Effector memory CD4-positive, alpha-beta T cell (primary cell): ENCODE measurements at places on chromosomes 11 and 22.

- DNase-seq: no peak
Observed at GRCh38 chr11:96127596-96127959, 203.7 kb upstream of the MTMR2 start.

DNA sequence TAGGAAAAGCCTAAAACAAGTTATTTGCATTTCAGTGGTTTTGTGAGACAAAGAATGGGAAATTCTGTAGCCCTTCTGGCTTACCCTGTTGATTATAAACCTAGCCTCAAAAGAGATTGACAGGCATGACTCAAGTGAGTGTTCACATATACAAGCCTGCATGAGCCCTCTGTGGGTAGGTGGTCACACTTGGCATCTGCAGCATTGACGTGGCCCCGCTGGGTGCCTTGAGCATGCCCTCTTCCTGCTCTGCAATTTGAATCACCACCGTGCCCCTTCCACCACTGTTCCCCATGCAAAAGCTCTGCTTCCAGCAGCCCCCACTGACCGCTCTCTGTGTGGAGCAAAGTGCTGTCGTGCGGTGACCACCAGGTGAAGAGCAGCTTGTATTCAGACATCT, 21.0 kb upstream of the ADSL start:
- peak; percentile 57 for DNase-seq

- no peak for DNase-seq
Observed at GRCh38 chr11:130420478-130421198, 7.8 kb downstream of the ADAMTS8 start.

- no peak for DNase-seq
Observed at GRCh38 chr11:5665051-5665570, 19.8 kb downstream of the TRIM5 start.

DNA sequence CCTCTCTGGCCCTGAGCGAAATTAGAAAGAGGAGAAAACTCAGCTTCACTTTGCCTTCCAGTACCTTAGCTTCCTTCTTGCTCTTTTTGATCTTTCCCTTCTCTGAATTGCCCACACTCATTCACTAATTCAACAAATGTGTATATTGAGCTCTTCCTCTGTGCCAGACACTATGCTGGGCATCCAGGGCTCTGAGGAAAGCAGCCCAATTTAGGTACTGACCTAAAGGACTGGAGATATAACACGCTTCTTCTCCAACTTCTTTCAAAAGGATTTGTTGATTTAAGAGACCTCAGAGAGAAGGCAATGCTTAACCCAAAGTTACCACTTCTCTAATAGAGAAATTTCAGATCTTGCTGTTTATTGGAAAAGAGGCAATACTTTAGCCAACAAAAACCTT, 103.6 kb downstream of the TMPRSS5 start:
- no peak for DNase-seq

GRCh38 chr11:67384851-67385366, 6.9 kb upstream of the RAD9A start:
- no peak for DNase-seq

DNA sequence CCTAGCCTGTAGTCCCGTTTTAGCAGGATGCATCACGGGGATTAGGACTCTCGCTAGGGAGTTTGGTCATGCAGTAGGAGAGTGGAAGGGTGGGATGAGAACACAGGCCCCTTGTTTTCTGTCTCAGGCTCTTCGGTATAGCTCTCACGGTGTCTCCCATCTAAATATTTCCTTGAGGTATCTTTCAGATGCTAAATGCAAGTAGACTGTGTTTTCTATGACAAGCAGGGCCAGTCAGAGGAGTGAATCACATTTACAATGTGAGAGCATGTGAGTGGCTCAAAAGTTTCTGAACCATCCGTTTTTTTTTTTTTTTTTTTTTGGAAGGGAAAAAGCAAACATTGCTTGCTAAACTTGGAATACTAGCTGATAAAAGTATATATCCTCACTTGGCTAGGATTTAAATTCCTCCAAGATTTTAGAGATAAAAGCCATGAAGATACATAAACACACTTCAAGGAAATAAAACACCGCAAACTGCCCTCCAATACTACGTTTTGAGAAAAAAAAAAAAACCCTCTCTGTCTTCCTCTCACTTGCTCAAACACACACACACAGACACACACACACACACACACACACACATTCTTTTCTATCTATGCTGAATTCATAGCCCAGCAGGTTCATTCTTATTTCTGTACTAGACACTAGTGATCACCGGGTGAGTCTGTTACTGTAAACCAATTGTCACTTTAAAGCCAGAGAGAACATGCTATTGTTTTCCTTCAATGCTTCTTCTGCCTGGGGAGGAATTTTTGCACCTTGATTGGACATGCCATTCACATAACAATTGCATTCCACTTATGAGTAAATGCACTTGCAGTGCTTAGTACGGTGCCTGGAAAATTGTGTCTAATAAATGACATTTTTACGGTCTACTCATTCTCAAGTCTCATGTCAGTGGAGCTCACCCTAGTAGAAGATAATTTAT, 224.6 kb upstream of the CCDC90B start:
- no peak for DNase-seq

- no peak for DNase-seq
Observed at GRCh38 chr11:44205836-44206235, 104.1 kb downstream of the ALX4 start.

- no peak for DNase-seq
Observed at GRCh38 chr11:706957-707816, 1.2 kb downstream of the EPS8L2 start.

- peak; percentile 64 for DNase-seq
Observed at GRCh38 chr11:35235936-35236666, 97.1 kb downstream of the CD44 start.

GRCh38 chr11:128311742-128312719, 275.3 kb downstream of the ETS1 start:
- DNase-seq: no peak

GRCh38 chr11:128685402-128686020, 8.4 kb upstream of the FLI1 start:
- DNase-seq: no peak

GRCh38 chr22:34800260-34800980, 265.5 kb upstream of the ISX start:
- no peak for DNase-seq

DNA sequence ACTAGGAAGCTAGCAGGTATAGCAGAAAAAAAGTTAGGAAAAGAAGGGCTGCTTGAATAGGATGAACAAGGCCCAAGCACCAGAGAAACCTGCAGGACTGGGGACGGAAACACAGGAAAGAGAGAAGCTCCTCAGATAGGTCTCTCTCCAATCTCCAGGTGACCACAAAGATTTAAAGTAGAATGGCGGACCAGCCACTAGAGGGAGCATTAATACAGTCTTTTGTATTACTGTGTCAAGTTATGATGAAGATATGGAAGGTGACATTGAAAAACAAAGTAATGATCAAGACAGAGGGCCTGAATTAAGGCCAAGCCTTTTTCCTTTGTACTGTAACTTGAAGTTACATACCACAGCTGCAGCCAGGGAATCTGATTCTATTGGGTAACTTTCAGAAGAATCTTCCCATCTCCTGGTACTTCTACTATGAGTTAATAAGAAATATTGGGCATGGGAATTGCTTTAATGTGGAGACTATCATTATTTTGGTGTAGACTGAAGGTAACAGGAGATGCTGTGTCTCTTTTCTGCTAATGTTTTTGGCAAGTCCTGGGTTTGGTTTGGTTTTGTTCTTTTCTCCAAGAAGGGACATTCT, 33.8 kb downstream of the OR2AG2 start:
- DNase-seq: peak; percentile 26

DNA sequence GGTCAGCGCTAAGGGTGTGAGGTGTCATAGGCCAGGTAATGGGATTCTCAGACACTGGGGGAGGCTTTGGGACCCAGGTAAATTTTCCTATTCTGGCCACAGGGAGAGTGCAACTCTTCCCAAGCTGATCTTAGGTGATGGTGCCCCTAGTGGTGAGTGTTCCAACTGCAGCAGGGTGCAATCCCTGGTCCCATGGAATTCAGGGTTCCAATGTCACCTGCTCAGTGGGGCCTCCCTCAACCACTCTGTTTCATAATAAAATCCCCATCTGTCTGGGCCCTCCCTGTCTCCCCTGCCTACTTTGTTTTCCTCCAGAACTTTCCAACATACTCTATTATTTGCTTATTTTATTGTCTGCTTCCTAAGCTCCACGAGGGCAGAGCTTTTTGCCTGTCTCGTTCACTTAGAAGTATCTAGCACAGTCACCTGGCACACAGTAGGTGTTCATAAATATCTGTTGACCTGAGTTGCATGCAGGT, 2.9 kb upstream of the SGSM1 start:
- DNase-seq: peak; percentile 23

DNA sequence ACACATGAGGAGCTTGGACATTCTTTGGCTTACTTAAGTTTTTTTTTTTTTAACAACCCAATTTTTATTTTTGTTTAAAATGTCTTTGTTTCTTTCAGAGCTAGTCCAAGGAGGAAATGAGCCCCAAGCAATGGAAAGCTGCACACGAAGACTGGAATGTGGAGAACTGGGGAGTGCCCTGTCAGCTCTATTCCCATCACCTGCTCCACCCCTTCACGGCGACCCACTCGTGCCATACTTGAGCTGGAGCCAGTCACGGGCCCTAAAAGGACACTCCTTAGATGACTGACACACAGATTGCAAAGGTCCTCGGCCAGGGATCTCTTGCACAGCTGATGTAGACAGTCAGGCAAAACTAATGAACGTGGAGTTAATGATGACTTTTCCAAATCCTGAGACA, 10.6 kb upstream of the SLC25A18 start:
- DNase-seq: no peak

DNA sequence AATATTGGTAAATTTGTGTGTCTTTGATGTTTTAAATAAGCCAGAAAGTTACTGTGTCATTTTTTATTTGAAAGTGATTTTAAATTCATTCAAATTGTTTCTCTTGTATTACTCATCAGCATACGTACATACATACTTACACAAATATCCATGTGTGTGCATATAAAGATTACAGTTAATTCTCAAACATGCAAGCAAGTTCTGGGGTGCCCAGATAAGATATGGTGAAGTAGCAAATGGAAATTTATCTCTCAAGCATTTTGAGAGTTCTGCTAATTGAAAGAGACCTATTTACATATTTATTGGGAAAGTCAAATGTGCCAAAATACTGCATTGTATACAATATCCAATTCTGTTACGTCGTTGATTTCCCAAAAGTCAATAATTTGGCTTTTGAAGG, 1024.0 kb upstream of the CNTN5 start:
- no peak for DNase-seq

DNA sequence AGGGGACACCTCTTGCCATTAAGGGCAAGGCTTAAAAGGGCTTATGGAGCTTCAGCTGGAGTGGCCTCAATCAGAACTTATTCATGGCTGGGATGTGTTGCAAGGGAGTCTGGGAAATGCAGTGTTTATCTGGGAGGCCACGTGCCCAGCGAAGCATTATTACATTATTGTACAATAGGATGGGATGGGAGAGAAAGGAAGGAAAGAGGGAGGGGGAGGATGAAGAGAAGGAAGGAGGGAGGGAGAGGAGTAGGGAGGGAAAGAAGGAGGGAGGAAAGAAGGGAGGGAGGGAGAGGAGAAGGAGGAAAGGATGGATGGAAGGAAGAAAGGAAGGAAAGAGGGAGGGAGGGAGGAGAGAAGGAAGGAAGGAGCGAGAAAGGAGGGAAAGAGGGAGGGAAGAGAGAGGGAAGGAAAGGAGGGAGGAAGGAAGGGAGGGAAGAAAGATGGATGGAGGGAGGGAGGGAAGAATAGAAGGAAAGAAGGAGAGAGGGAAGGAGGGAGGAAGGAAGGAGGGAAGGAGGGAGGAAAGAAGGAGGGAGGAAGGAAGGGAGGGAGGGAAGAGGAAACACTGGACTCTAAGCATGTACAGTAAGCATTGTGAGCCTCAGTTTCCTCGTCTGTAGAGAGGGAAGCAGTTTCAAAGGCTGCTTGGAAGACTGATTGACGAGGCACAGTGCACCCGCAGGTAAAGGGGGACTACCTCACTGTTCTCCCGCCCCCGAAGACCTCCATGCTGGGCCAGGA, 62.2 kb downstream of the MYEOV start:
- DNase-seq: no peak

DNA sequence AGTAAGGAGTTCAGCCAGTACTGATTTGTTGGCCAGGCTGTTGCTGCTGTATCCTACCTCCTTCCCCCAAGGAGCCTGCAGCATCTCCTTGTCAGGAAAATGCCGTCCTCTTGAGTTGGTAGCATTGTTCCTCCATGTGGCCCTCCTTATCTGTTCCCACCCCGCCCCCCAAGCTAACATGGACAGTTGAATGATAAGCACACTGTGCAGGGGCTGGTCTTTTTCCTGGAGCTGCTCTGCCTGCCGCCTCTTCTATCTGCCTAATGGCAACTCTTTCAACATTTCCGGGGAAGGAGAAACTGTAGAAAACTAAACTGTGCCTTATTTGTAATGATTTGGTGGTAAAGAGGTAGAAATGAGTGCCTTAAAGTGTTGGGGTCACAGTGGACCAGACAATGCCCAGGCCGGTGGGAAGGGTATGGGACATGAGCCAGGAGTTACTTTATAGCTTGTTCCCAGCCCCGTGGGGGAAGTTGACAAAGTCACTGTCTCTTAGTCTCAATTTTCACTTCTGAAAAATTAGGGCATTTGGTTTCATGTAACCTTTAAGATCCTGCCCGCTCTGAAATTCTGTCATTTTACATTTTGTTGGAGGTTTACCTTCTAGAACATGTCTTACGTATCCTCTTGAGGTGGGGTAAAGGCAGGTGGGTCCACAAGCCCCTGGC, 4.5 kb downstream of the FAM118A start:
- DNase-seq: no peak

- DNase-seq: no peak
Observed at GRCh38 chr11:134372961-134373360, 39.1 kb downstream of the B3GAT1 start.

DNA sequence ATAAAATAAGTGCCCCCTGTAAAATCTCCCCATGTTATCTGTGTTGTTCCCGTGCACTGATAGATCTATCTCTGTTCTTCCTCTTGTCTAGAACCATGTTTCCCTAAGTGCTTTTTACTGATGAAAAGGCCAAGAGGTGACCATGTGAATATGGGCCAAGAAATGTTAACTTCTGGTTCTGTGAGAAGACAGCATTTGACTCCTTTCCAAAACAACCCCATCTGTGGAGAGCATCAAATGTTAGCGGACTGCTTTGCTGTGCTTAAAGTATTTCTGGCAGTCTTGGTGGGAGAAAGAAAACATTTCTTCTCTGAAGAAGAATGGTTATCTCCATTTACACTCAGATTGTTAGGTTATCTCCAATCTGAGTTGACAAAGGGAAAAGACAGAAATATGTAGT, 58.6 kb upstream of the GUCY1A2 start:
- no peak for DNase-seq

DNA sequence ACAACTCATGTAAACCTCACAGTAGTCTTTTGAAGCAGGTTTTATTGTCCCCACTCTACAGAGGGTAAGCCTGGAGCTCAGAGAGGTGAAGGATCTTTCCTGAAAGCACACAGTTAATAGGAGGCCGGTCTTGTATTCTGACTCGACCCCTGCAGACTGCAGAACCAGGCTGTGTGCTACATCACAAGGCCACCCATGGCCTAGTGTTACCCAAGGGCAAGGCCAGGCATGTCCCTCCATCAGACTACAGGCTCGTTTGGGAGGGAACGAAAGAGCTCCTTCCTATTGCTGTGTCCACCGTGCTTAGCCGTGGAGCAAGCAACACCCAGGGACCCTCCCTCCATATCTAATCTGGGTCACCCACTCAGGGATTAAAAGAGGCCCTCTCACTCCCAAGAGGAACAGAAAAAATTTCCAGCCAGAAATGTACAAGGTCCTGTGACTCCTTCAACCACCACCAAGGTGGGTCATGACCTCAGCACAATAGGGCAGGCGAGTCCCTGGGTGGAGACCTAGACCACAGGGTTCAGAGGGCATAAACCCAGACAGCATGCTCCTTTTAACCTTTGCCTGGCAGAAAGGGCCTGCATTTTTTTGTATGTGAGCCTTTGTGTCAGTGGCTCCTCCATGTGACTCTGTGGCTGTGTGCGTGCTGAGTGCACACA, 6.3 kb upstream of the SMIM35 start:
- no peak for DNase-seq
